ENCODE measurements at places on chromosomes 12 and 14.

GRCh38 chr14:98688446-98688845, 583.6 kb downstream of the BCL11B start:
- no peak for DNase-seq

- no peak for DNase-seq
These were observed 8.8 kb upstream of the CEP170B start for GRCh38 chr14:104856157-104856868.

DNA sequence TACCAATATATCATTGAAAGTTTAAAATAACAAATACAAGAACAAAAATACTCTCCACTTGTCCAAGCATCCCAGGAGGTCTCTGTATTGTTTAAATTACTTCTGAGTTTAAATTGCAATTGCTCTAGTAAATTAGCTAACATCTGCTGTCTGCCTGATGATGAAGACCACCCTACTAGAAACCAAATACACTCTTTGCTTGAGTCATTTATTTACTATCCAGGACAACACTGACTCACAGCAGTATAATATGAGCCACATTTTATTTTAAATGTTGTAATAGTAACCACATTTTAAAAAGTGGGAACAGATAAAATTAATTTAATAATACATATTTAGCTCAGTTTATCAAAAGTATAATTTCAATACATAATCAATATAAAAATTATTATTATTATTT, 62.9 kb upstream of the EEA1 start:
- no peak for DNase-seq

DNA sequence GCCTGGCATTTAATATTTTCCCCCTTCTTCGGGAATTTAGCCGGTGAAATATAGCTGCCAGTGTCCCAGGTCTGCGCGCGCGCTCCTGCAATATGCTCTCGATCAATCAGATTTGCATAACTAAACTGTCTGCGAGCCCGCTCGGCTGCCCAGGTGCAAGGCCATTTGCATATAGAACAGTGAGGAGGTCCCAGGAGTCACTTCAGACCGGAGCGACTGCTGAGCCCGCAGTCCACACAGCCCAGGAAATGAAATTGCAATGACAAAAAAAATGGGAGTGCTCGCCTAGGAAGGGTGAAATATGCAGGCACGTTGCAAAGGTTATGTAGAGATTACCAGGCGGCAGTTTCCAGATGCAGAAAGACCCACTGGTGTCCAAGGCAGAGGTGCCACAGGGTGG, 228.5 kb downstream of the VRK1 start:
- no peak for DNase-seq

GRCh38 chr12:13004361-13004760, 4.3 kb upstream of the HEBP1 start:
- DNase-seq: no peak

GRCh38 chr14:41960281-41960680, 353.6 kb downstream of the LRFN5 start:
- no peak for DNase-seq

DNA sequence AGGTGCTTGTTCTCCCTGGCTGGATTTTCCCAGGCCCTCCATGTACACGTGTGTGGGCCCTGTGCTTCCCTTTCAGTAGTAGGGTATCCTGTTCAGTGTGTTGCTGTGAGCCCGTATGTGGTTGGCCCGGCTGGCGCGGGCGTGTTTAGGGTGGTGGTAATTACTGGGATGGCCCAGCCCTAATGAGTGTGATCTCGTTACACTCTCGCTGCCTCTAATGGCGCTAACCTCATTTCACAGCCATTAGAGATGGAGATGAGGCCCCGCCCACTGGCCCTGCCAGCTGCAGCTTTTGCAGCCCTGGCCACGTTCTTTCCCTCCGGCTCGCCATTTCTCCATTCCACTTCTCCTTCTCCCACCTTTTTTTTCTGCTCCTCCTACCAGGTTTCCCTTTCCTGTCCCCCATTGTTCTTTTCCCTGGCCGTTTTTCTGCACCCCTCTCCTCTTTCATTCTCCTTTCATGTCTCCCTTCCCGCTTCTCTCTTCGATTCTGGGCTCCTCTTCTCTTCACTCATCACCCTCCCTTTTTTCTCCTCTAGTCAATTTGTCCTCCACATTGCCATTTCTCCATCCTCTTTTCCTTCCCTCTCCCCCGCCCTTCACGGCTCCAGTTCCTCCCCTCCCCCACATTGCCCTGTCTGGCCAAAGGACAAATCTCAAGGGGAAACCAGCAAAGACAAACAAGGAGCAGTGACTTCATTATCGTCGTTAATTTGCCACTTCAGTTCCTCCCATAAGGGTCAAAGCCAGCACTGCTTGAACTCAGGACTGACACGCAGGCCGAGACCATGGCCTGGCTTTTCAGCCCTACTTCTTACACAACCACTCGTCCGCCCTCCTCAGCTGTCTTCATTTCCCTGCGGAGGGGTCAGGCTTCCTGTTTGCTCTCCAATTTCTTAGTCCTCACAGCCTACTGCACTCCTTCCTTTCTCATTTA, 6.8 kb downstream of the ZFHX2 start:
- DNase-seq: no peak

DNA sequence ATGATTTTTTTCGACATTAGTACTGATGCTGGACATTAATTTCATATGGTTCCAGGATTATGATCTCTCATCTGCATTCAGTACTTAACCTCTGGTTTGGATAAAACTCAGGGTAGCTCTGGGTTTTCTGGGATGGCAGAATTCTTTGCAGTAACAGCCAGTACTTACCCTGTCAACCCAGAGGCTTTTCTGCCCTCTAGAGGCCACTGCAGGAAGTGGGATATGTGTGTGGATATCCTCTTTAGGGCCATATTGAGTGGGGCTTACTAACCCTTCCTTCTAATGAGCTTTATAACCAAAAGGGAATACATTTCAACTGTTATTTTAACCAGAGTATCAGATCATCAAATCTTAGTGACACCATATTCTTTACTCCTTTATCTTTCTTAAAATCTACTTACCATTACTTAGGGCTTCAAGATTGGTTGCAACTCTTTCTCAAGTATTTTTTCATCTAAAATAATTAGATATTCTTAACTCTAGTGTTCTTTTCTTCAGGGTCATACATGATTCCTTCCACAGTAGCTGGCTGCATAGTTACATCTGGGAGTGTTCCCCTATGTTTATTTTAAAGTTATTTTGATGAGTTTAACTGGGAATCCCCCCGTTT, 488.0 kb upstream of the STXBP6 start:
- no peak for DNase-seq

DNA sequence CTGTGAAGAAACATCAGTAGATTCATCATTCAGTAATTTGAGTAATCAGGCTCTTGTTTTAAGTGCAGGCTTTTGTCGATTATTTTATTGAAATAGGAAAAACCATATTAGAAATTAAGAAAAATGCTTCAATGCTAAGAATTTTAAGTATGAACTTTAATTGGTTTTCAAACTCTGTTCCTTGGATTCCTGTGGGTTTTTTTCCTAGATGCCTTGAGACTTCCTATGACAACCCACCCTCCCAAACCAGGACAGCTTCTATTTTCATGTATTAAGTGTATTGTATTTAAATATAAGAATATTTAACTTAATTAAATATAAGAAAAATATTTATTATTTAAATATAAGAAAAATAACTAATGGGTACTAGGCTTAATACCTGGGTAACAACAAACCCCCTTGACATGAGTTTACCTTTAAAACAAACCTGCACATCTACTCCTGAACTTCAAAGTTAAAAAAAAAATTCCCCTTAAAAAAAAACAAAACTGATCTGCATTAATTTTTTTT, 3.0 kb downstream of the ARHGAP5 start:
- no peak for DNase-seq

DNA sequence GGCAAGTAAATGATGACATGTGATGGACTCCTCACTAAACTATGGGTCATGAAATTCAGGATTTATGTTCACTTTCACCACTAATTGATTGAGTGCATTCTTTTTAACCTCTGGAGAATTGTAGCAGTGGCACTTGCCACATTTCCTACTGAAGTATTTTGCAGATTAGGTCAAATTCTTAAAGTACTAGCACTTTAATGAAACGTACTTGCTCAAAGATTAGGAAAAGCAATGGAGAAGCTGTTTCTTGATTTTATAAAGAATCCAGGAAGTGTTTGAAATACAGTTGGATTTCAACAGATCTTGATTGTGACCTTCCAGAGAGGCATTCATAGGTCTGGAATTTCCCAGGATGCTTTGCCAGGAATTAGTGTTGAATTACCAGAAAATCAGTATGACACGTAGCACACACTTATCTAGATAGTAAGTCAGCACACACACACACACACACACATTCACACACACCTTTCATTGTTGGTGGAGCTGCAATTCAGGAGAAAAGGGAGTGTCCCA, 162.6 kb downstream of the MYRFL start:
- DNase-seq: no peak

DNA sequence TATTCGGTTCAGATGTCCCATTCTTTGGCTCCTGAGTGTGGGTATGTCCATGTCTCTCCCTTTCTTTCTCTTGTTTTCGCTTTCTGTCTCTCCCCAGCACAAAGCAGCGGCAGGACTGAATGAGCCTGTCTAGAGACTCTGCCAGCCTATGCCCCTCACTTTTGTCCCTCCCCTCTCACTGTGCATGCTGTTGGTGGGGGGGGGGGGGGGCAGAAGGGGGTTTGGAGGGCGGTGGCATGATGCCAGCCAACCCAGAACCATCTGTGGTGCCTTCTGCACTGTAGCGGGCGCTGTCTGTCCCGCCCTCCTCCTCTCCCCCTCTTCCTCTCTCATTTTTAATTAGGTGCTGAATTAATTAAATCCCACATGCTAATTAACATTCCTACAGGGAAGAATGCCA, 17.7 kb downstream of the NGDN start:
- DNase-seq: no peak

GRCh38 chr12:89884416-89884898, 175.8 kb upstream of the ATP2B1 start:
- DNase-seq: no peak

GRCh38 chr14:93030761-93031160, 85.0 kb downstream of the ITPK1 start:
- no peak for DNase-seq

DNA sequence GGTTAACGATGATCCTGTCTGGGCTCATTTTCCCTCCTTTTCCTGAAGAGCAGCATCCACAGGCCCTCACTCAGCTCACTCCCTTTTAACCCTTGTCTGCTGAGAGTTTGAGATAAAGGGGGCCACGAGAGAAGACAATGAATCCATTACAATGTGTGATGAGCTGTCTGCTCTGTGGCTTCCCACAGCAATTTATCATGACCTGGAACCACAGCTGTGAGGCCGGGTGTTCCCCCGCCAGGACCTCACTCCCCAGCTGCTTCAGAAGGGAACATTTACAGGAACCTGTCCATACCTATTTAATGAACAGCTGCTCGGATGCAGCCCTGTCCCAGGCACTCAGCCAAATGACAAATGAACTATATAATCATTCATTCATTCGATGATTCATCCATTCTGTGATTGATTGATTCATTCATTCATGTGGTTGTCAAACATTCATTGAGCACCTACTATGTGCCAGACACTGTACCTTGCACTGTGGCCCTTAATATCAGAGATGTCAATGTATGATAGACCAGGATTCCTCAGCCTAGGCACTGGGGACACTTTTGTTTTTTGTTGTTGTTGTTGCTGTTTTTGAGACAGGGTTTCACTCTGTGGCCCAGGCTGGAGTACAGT, 18.5 kb upstream of the P2RX7 start:
- DNase-seq: no peak

DNA sequence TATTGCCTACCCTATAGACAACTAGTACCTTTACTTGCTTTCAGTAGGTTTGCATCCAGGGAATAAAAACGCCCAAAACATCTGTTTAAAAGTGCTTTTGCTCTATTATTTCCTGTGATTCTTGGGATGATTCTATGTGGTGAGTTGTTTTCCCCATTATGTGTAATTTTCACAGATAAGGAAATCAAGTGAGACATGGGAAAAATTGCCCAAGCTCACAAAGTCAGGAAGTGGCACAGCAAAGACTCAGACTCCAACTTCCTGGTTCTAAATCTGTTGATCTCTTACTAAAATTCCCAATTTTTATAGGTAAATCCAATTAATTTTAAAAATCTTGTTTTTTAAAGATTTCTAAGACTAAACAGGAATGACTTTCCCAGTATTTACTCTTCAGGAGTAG, 39.0 kb downstream of the NID2 start:
- no peak for DNase-seq

DNA sequence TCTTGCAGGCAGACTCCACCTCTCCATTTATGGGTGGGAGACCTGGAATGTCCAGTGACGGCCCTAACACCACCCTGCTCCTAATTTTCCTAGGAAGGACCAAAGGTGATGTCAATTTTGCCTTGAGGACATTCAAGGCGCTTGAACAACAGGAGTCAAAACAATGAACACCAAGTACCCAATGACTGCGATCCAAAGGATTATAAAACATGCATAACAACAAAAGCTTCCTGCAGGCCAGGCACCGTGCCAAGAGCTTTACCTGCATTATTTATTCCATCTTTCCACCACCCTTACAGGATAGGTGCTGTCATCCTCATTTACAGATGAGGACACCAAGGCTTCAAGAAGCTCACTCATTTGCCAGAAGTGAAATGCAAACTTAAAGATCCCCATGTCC, 15.2 kb upstream of the FOXN3 start:
- no peak for DNase-seq

DNA sequence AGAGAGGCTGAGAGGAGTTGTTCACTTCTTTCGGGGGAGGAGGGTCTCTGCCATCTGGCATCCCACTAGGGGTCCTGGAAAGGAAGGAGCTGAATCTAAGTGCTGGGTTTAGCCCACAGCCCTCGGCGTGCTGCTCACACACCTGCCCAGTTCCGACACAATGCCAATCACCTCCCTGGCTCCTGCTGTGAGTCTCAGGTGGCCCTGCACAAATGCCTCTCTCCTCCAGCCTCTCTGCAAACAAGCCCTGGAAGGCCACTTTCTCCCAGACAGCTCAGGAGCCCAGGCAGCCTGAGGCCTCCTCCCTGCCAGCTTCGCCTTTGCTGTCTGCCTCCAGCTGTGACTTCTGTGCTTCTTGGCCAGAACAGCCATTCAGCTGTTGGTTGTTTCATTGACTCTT, 51.2 kb downstream of the SMIM41 start:
- DNase-seq: no peak

DNA sequence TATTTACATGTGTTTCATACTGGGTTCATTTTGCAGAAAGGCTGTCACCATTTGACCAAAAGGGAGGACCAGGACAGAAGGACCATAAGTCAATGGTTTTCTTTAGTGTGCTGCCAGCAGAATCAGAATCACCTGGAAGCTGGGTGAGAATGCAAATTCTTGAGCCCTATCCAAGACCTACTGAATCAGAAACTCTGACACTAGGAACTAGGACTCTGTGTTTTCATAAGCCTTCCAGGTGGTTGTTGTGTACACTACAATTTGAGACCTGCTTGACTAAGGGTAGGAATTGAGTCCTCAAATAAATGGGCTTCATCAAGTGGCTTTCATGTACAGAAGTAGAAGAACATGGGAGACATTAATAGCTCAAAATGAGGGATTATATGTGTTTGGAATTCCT, 32.2 kb downstream of the PDE6H start:
- DNase-seq: no peak
